ENCODE measurements at places on chromosomes 13 and 19.

DNA sequence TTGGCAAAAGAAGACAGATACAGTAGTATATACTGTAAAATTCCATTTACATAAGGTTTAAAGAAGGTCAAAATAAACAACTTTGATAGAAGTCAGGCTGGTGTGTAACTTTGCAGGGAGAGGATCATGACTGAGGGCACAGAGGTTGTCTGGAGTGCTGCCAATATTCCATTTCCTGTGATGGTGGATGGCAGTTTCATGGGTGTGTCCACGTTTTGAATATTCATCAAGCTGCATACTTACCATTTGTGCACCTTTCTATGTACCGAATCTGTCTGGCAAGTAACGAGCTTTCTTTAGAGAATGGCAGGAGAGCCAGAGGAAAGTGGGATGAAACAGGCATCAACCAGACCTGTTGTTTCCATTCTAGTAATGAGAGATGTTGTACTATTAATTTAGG, 420.5 kb upstream of the HTR2A start:
- DNase-seq = no peak

GRCh38 chr19:50461066-50461875, 15.0 kb upstream of the EMC10 start:
- DNase-seq = peak; percentile 58

DNA sequence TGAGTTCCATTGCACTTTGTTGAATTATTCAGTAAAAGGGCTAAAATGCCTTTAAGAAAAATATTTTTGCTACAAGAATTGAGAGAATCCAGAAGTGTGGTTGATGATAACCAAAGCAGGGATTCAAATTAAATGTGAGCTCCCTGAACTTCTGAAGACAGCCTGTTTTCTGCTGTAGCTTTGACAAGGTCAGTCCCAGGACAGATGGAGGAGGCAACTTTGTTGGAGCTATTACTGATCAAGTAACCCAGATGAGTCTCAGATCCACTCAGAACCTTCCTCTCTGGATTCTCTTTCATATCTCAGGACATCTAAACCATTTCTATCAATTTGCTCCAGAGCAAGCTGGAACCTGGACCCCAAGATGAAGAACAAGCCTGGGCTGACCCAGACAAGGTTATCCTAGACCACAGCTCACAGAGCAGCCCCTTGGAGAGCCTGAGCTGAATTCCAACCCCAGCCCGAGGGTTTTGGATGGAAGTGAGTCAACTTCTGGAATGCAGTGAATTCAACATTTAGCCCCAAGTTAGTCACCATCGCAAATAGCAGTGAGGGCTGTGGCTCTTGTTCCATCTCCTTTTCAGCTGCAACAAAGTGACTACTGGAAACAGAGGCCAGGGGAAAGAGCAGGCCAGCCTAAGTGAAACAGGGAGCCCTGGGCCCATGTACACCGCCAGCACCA, 137.8 kb upstream of the TSC22D1 start:
- DNase-seq = no peak

DNA sequence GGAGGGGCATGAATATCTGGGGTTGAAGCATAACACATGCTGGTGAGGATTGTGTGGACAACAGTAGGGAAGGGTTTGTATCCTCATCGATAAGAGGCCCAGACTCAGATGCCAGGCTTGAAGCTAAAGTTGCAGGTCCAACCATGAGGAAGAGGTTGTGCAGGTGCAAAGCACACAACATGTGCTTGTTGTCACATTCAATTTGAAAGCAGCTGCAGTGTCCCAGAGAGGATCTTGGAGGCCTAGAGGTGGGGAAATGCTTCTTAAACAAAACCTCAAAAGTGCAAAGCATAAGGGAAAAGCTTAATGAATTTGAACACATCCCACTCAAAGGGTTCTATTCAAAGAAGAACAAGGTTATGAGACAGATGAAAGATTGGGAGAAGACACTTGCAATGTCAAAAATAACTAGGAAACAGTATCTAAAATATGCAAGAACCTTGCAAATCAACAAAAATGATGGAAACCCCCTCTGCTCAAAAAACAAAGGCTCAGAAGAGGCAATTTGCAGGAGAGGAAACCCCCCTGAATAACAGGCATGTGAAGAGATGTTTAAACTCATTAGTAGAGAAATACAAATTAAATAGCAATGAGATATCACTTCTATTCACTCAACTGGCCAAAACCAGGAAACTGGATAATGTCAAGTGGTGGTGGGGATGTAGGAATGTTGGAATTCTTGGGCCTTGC, 187.1 kb downstream of the KATNAL1 start:
- no peak for DNase-seq

GRCh38 chr19:54875506-54875905, 1.5 kb downstream of the FCAR start:
- peak; percentile 78 for DNase-seq

- no peak for DNase-seq
These were observed 921 bp upstream of the POLD1 start for GRCh38 chr19:50383001-50383851.

DNA sequence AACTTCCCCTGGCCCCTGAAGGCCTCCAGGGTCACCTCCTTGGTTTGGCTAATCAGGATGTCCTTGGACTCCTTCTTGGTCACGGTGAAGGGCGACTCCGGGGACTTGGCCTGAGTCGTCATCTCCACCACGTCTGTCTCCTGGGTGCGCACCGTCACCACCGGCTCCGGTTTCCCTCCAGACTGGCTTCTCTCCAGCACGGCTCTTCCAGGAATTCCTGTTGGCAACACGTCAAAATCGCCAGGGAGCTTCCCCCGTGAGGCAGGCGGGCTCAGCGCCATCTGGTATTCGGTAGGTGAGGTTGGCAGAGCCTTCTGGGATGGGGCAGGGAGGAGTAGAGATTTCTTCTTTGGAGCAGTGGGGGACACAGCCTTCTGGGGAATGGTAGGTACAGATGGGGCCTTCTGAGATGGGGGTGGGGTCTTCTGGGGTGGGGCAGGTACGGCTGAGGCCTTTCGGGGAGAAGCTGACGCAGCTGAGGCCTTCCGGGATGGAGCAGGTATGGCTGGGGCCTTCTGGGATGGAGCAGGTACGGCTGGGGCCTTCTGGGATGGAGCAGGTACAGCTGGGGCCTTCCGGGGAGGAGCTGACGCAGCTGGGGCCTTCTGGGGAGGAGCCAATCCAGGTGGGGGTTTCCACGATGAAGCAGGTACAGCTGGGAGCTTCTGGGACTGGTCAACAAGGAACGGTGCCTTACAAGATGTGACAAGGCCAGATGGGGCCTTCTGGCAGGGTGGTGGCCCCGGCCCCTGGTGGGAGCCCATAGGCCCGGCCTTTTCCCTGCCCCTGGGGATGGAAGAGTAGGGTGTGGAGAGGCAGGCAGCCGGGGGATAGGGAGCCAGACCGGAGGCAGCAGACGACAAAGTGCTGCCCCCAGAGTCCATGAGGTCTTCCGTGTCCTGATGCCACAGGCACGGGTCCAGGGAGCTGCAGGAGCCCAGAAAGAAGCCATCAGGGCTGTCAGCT, 3.8 kb downstream of the GARIN5B start:
- no peak for DNase-seq

GRCh38 chr19:36775768-36776167, 3.2 kb upstream of the ZNF850 start:
- no peak for DNase-seq

DNA sequence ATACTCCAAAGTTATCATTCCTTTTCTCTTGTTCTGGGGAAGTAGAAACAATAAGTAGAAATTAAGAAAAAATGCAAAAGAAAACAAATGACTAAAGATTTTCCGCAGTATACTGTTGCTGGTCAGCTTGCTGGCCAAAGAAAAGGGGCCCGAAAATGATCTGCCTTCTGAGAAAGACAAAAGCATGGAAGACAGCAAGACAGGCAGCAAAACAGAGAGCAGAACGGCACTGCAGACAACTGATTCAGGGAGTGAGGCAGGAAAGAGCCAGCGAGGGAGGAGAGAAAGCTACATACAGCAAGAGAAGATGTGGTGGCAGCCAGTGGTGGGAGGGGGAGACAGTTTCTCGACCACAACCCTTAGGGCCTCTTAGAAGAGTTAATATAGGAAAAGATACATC, 5.3 kb upstream of the DOCK9 start:
- no peak for DNase-seq

GRCh38 chr13:30923418-30923817, 9.0 kb upstream of the TEX26 start:
- no peak for DNase-seq

- DNase-seq = peak; percentile 32
These were observed 7.5 kb downstream of the KCTD15 start for GRCh38 chr19:33804021-33804799.

DNA sequence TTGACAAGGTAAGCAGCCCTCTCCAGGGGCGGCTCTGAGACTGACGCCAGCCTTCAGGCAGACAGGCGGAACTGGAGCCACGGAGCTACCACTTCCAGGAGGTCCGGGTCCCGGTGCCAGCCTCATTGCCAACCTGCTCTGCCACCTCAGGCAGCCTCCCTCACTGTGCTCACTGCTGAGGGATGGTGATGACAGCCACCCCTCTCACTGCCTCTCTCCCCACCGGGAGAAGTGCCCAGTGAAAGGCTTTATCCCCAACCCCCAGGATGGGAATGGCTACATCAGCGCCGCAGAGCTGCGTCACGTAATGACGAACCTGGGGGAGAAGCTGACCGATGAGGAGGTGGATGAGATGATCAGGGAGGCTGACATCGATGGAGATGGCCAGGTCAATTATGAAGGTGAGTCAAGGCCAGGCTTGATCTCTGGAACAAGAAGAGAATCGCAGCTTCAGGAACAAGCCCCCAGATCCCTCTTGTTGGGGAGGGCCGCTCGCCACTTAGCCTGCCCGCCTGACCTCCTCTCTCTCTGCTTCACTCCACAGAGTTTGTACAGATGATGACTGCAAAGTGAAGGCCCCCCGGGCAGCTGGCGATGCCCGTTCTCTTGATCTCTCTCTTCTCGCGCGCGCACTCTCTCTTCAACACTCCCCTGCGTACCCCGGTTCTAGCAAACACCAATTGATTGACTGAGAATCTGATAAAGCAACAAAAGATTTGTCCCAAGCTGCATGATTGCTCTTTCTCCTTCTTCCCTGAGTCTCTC, 7.6 kb downstream of the CALM3 start:
- no peak for DNase-seq

- no peak for DNase-seq
These were observed 24.1 kb downstream of the C3 start for GRCh38 chr19:6696239-6696820.

GRCh38 chr19:18229474-18229873, 3.2 kb upstream of the PDE4C start:
- DNase-seq = no peak

GRCh38 chr19:49554701-49555181, 25.6 kb downstream of the NOSIP start:
- DNase-seq = no peak

GRCh38 chr19:40147693-40148347, 43.4 kb upstream of the MAP3K10 start:
- DNase-seq = peak; percentile 19

DNA sequence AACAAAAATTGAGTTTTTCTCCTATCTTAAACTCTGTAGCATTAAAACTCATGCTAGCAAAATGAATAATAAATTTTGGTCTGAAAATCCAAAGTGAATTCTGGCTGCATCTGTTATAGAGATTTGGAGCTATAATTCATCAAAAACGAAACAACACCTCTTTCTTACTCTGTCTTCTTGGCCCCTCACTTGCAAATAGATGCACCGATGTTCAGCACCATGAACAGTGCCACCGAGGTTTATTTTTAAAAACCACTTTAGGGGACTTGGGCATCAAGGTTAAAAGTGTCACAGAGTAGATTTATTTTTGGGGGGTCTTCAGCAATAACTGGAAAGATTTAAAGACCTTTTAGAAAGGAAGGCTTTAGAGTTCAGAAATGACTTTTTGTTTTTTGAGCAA, 26.1 kb upstream of the EID2 start:
- no peak for DNase-seq

DNA sequence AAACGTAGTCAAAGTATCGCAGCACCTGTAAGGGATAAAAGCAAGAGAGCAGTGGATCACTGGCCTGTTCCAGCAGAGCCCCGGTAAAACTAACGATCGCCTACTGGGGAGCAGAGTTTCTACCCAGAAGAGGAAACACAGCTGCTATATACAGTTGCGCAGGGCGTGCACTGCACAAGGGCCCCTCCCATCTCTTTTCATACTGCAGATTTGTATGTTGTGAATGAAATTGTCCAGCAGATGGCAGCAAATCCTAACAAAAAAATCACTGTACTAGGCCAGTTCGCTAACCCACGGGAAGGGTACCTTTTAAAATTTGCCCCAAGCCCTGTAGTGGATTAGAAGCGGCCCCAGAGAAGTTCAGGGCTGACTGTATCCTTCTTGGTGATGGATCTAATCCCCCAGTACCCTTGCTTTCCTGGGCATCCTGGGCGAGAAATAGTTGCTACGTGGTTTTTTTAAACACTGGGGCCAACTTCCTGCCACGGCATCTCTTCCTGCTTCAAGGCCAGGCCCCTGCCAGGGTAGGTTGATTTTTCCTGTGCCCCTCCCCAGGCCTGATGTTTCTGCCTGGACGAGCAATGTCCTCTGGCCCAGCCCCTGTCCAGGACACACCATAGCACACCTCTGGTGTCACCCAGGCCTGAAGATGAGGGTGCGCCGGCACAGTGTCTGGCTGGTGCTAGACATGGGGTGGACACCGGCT, 127.0 kb downstream of the IER2 start:
- DNase-seq = peak; percentile 77

GRCh38 chr19:12834976-12835757, 788 bp upstream of the RTBDN start:
- DNase-seq = no peak

GRCh38 chr19:38744298-38744681, at the start of gene CAPN12:
Gene CAPN12 (minus strand): TSS chr19:38744474. CDS start chr19:38744165, 309 bp downstream.
- DNase-seq = no peak

DNA sequence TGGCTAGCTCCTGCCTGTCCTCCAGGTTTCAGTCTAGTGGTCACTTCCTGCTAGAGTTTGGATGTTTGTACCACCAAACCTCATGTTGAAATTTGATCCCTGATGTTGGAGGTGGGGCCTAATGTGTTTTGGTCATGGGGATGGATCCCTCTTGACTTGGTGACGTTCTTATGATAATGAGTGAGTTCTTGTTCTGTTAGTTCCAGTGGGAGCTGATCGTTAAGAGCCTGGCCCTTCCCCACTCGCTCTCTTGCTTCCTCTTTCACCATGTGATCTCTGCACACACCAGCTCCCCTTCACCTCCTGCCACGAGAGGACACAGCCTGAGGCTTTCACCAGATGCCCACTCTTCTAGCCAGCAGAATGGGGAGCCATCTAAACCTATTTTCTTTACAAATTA, 86.8 kb upstream of the SCEL start:
- peak; percentile 62 for DNase-seq

DNA sequence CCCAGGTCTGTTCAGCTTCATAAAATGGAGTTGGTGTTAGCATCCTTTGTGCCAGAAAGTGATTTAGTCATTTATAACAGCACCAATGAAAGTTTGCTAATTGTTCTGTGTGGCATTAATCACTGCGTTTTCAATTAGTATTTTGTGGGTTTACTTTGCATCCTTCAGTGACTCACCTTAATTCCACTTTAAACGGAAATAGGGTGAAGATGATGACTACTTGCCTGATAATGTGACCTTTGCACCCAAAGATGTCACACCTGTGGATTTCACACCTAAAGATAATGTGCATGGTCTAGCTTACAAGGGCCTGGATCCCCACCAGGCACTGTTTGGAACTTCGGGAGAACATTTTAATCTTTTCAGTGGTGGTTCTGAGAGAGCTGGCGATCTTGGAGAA, 15.0 kb downstream of the GPATCH1 start:
- DNase-seq = no peak

GRCh38 chr19:48069435-48069834, 25.6 kb upstream of the CABP5 start:
- no peak for DNase-seq

GRCh38 chr13:39616087-39616694, 13.2 kb upstream of the LHFPL6 start:
- peak; percentile 82 for DNase-seq

GRCh38 chr13:49914947-49915346, 21.2 kb downstream of the SPRYD7 start:
- no peak for DNase-seq

- no peak for DNase-seq
These were observed 600 bp downstream of the UBE2S start for GRCh38 chr19:55406826-55407549.
